T1000 (cell line): ENCODE measurements at places on chromosomes 12 and 14.

- no peak for DNase-seq
These were observed 127.3 kb downstream of the SLC5A8 start for GRCh38 chr12:101082706-101083105.

DNA sequence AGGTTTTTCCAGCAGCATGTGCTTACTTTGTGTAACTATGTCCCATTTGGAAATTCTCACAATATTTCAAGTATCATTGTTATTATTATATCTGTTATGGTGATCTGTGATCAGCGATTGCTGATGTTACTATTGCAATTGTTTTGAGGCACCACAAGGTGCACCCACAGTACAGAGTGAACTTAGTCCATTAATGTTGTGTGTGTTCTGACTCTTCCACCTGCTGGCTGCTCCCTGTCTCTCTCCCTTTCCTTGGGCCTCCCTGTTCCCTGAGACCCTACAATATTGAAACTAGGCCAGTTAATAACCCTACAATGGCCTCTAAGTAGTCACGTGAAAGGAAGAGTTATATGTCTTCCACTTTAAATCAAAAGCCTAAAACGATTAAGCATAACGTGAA lies 153.9 kb downstream of the PIK3C2G start:
- no peak for DNase-seq

DNA sequence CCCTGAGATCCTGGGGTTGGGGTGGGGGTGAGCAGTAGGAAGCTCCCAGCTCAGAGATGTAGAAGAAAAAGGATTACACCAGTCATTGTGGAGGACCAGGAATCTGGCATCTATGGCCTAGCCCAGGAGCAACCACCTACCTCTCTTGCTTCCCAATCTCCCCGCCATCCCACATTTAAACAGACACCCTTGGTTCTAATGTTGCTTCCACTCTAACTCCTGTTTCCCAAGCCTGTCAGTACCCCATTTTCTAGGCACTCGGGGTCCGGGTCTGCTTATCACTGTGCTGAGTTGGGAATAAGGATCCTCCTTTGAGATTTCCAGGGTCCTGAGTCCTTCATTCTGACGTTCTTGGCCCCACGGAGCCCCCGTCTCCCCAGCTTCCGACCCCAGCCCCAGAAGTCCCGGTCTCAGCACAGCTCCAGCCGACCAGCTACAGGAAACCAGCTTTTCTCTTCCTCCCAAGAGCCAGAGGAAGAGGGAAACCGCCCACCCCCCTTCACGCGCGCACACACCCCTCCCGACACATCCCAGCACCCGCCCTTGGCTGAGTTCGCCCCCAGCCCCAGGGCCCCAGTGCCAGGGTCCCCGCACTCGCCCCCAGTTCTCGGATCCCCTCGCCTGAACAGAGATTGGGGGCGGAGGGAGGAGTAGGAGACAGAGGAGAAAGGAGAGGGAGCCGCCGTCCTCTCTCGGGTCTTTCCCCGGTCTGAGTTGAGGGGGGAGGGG lies 1.2 kb downstream of the ITGA5 start:
- DNase-seq = no peak

DNA sequence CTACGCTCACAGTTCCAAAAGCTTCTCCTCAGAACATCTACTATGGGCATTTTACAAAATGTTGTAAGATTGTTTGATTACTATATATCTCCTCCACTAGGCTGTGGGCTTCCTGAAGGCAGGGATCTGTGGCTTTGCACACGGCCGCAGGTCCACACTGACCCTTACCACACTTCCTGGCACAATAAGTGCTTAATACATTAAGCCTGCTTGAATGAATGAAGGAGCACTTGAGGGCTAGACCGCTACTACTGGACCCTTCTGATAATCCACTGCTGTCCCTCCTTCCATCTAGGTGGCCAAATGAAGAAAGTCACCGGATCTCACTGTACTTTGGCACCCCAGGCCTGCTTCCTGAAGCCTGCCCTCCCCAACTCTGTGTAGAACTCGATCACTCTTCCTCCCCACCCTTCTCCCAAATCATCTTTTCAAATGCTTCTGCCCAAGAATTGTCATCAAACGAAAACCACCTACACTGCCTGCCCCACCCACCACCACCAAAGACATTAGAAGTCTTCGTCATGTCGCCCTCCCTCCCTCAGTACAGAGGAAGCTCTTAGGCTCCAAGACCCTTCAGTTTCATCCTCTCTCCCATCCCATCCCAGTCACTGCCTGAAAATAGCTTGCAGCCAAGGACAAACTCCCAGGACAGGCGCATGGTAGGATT lies 596 bp upstream of the ZBTB39 start:
- DNase-seq = no peak

DNA sequence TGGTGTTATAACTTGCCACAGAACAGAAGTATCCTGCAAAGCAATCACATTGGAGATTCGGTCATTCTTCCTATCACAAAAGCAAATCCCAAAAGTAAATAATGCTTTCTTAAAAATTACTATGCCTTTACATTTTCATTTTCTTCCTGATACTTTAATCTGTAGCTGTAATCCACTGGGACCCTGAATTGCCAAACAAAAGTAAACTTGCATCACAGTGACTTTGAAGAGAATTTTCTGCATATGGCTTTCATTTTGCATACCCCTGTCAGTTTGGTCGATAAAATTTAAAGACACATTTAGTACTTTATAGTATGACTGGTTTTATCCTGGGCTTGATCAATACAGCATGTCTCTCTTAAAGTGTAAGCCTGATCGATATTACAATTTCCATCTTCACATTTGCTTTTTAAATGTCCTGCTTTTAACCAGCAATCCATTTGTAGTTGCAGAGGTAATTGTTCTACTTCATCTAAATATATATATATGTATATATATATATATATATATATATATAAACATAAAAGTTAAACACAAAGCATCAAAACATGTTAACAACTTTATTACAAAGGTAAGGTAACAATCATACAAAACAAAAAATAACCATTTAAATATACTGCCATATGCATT lies 53.7 kb upstream of the PLEKHA5 start:
- no peak for DNase-seq

DNA sequence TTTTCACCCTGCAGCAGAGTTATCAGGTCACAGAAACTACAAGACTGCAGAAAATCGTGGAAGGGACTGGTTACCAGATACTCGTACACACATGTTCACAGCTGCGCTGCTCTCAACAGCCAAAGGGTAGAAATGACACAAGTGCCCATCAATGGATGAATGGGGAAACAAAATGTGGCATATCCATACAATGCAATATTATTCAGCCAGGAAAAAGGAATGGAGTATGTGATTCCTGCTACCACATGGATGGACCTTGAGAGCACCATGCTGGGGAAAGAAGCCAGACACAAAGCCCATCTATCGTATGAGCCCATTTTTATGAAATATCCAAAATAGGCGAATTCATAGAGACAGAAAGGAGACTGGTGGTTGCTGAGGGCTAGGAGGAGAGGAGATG lies 1.7 kb upstream of the RIMBP2 start:
- no peak for DNase-seq

DNA sequence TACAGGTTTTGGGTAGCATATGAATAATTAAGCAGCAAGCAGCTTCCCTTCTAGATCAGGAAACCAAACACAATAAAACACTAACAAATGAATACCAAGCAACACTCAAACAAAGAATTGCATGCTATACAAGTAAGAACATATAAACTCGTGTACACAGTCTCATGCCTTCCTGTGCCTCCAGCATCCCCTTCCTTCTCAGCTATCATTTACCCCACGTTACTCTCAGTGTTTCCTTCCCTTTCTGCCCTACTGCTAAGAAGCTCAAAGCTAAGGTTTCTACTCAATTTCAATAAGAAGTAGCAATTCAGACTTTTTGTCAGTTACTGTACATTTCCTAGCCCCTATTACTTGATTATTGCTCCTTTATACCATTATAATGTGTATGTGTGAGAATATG lies 81.0 kb downstream of the DUSP16 start:
- DNase-seq = no peak

DNA sequence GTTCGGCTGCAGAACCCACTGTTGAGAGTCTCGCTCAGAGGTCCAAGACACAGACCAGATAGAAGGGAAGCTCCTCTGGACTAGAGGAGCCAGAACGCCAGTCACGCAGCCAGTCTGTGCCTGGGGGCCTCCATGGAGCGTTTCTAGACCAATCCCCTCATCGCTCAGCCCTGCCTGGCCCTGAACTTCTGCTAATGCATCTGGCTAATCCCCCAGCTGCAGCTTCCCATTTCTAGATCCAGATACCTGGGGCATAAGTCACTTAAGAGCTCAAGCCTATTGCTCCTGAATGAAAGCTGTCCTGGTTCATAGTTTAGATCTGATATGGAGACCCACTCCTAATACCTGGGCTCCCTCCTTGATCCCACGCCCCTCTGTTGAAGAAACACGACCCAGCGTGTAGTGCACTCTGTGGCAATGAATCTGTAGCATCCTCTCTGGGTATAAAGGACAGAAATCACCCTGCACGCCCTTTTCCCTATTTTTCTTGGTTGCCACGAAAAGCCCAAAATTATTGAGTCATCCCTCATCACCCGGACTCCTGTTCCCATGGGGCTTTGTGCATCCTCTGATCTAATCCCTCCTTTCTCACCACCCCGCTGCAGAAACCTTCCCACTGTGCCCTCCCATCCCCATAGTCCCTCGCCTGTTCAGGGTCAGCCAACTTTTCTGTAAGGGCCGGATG lies 341.6 kb upstream of the FKBP4 start:
- DNase-seq = peak; percentile 43

GRCh38 chr14:29354486-29354885 lies 573.2 kb downstream of the PRKD1 start:
- no peak for DNase-seq

- DNase-seq = no peak
These were observed 92.4 kb downstream of the SPTSSA start for GRCh38 chr14:34369648-34370030.

DNA sequence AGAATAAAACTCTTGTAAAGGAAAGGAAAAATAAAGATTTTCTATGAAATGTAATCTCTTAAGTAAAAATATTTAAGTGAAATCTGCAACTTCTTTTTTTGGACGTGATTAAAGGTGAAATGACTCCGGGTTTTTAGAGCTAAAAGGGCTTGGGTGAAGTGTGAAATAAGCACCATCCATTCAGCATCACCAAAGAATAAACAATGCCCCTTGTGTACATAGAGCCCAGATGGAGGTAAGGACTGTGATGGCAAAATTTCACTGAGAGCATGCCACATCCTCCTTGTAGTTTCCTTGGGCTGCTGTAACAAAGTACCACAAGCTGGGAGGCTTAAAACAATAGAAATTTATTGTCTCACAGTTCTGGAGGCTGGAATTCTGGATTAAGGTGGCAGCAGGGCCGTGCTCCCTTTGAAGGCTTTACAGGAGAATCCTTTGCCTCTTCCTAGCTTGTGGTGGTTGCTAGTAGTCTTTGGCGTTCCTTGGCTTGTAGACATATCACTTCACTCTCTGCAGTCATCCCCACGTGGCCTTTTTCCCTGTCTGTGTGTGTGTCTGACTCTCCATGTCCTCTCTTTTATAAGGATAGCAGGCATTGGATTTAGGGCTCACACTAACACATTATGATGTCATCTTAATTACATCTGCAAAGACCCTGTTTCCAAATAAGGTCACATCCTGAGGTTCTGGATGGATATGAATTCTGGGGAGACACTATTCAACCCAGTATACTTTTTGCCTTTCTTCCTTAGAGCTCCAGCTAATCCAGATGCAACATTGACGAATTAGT lies 24.2 kb downstream of the ZNF664 start:
- DNase-seq = no peak
